ENCODE measurements at places on chromosomes 5 and 9.

- DNase-seq, result no peak
Measured at GRCh38 chr5:56130664-56131063, 102.5 kb downstream of the ANKRD55 start.

DNA sequence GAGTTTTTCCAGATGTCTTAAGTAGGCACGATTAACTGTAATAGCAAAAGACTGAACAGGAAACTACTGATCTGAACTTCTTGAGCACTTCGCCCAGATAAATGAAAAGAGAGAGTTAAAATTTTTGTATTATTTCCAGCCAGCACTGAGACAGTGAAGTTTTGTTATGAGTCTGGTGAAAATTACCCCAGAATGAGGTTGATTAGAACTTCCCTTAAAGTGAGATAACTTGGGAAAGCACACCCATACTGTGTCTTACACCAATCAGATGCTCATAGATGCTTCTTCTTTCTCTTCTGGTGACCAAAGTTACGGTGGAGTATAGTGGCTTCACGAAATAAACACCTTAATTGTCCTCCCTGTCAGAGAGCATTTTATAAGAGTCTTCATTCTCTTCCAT, 131.8 kb upstream of the SLC12A2 start:
- DNase-seq, result no peak

DNA sequence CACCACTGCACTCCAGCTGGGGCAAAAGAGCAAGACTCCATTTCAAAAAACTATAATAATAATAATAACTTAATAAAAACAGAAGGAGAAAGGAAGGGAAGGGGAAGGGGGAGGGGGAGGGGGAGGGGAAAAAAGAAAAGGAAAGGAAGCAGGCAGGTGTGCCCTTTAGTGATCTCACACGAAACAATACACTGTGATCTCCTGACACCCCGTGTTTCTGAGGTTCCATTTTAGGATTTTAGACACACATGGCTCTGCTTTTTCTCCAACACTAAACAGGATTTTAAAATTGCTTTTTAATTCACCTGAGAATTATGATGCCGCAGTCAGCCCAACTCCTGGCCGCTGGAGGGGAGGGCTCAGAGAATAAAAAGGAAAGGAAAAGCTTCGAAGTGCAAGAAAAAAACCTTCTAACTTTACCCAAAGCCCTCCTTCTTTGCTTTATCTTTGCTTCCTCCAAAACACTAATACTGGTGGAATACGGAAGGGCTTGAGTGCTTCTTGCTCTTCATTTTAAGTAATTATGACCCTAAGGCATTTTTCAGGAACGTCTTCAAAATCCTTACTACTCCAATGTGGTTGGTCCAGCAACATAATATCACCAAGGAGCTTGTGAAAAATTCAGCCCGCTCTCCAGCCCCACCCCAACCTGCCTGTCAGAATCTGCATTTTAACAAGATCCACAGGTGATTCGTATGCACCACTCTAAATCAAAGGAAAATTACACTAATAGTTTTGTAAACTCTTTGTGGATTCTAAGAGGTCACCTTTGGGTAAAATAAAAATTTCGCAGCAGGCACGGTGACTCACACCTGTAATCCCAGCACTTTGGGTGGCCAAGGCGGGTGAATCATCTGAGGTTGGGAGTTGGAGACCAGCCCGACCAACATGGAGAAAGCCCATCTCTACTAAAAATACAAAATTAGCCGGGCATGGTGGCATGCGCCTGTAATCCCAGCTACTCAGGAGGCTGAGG, 66.0 kb downstream of the MYO10 start:
- no peak for DNase-seq

GRCh38 chr9:21607576-21607975, 125.5 kb upstream of the IFNE start:
- DNase-seq, result no peak

DNA sequence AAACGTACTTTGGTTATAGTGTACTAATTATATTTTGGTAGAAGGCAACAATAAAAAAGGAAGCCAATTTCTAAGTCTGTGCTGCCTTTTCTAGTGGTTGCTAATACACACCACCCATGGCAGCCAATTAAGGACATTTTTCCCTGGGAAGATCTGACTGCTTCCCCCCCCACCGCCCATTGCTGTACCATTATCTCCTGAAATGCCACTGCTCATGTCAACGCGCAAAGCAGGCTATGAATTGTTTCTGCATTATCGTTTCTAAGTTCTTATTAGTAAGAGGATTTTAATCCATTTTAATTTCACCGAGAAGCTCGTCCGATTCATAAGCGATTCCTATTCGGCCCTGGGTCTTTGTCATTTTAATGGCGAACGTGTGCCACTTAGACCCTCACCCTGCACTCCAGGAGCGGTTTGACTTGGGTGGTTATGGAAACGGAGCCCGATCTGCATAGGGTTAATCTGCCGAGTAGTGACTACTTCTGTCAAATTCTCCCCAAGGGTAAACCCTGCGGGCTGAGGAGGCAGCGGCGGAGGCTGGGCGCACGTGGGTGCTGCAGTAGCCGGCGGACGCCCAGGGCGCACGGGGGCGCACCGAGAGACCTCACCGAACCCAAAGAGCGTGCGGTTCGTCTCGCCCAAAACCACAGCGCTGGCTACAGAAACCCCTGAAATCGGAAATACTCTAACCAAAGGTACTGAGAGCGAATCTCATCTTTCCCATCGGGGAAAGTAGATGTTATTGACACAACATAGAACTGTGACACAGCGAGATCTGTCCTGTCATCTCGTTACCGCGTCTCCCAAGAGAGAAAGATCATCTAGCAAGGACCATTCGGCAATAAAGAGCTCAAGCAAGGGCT, 55.8 kb upstream of the SHC3 start:
- no peak for DNase-seq

DNA sequence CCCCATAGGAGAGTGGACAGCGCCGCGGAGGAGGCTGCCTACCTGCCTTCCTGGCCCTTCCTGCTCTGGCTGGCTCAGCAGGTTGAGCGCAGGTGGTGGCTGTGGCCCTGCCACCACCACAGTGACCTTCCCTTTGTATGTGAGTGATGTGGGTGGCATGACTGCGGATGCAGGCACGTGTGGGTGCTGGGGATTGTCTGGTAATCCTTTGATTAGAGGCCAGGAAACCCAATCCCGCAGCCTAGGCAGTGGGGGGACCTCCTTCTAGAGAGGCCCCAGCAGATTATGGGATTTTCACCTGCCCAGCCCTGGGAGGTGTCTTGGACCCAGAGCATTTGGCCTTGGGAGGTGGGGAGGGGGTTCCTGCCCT, 16.5 kb downstream of the RXRA start:
- DNase-seq, result no peak

DNA sequence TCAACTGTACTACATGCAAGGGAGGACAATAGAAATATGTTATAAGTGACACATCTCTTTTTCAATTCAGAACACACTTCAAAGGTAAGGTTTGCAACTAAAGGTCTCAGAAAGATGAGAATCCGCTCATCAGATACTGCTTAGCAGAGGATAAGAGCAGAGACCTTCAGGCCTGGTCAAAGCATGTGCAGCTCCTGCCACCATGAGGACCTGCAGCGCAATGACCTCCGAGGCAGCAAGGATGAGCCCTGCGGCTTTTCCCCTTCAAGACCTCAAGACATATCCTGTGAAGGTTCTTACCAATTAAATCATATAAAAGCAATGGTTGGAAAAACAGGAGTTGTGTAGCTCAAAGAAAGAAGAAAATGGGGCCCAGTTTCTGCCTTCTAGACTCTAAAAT, 135.8 kb downstream of the TRIM36 start:
- peak; percentile 5 for DNase-seq

- no peak for DNase-seq
Measured at GRCh38 chr5:143119881-143120341, 283.6 kb downstream of the NR3C1 start.

DNA sequence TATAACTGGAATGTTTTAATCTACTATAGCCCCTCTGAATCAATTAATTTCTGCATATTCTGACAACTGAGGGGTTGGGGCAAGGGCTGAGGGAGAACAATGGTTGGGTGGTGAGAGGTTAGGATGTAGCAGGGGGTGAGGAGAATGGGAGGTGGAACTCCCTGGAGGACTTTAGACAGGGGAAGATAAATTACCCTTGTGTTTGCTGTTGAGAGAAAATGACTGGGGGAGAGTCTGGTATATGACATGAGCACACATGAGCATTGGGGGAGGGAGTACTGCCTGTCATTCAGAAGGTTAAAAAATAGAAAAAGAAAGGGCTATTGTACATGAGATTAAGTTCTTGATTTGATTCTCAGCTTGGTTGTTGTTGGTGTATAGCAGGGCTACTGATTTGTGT, 37.2 kb upstream of the PAPPA start:
- no peak for DNase-seq

GRCh38 chr9:128148509-128149000, 698 bp upstream of the LCN2 start:
- no peak for DNase-seq

DNA sequence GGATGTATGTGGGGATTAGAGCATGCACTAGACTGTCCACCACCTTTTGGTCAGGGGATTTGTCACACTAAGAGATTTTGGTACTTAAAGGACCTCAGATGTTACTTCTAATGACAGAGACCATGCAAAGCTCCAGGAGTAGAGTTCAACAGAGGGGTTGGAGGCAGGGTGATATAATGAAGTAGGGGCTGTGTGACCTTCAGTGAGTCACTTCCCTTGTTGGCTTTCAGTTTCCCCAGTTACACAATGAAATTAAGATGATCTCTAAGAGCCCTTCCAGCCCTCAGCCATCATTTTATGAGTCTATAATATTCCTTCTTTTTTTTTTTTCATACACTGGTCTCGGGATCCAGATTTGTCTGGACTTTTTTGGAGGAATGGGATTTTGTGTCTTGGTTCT, 26.8 kb downstream of the GLRA1 start:
- no peak for DNase-seq

GRCh38 chr9:7081065-7081600, 323.4 kb downstream of the KDM4C start:
- DNase-seq, result no peak

DNA sequence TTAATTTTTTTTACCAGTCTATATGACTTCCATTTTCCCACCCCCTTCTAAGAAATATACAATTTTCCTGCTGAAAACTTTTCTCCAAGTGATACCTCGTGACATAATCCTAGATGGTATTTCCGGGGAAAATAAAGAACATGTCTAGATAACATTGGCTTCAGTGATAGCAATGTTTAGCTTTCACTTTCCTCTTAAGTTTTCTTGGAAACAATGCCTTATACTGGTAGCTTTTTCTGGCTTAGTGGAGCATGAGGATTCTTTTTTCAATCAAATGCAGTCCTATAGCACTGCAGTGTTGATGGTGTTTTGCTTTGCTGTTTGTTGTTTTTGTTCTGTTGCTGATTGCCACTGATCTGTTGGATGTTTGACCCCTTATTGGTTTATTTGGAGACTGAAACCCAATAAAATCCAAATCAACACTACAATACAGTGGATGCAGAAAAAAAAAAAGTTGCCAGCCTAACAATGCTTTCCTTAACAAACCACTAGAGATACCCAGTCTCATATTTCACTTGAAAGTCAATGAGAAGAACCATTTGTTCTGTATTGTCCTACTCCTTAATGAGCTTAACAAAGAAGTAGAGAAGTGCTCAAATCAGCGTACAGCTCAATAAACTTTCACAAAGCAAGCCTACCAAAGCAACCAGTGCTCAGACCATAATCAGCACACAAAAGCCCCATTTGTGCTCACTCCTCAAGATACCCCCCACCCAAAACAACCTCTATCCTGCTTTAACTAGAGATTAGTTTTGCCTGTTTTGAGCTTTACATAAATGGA, 74.2 kb upstream of the GRAMD2B start:
- peak; percentile 44 for DNase-seq

DNA sequence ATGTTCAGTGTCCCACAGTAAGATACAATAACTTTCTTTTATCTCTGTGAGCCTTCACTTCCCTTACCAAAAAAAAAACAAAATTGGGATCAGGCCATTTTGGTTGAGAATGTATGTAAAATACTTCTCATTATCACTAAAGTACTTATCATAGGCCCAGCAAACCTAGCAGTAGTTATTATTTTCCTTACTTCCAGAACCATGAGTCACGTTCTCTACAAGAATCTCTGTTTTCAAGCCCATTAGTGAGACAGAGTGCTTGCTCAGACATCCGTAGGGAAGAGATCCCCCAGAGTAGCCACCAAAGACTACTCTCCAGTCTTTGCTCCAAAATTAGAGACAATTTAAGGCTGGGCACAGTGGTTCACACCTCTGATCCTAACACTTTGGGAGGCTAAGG, 103.9 kb upstream of the NR5A1 start:
- DNase-seq, result no peak

DNA sequence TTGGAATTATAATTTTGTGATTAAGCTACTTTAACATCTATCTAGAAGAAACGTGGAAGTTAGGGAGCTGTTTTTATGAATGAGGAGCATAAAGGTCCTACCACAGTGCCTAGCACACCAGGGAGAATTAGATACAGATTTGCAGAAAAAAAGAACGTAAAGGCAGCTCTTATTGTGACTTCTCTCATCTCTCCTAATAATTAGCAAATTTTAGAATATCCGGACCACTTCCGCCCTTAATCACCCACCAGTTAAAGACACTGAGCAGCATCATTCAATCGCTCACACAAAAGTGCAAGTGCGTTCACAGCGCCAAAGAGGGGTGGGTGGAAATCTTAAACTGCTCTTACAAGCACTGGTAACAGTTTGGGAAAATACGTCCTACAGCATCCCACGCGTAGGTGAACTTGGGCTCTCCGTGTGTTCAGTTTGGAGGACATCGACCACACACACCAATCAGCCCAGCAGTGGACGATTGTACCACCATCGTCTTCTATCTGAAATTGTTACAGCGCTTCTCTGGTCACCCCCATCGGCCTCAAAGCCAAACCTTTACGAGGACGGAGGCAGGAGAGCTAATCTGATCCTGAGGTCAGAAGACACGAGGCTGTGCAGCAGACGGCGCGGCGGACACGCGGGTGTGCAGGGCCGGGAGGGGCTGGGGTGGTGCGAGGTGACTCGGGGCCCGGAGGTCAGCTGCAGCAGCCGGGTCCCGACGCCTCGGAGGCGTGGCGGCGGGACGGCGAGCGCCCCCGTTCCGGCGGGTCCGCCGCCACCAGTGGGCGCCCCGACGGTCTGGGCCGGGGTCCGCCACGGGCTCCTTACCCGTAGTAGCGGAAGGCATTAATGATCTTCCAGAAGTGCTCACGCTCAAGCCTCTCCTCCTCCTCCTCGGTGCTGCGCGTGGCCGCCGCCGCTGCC, 646 bp downstream of the CARNMT1 start:
- peak; percentile 60 for DNase-seq

- no peak for DNase-seq
Measured at GRCh38 chr9:134171316-134172197, 7.2 kb upstream of the RNU6ATAC start.

DNA sequence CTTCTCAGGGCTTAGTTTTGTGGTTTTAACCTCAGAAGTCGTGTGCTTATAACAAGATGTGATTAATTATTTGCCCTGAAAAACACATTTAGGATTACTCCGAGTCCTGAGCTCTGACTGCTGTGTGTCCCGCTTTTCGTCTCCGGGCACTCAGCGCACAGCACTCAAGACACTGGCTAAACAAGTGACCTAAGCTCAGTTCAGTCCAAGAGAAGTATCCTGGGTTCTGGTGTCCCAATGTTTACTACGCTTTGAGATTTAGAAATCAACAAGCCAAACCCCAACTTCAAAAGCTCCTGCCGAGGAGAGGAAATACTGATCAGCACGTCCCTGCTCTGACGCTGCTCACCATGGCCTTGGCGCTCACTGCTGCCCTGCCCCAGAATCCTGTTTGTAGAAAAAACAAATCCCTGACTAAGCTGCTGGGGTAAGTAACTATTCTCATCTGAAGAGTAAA, 53.2 kb downstream of the IPPK start:
- DNase-seq, result no peak
